ACHN (cell line): ENCODE measurements at places on chromosomes 11 and 22.

DNA sequence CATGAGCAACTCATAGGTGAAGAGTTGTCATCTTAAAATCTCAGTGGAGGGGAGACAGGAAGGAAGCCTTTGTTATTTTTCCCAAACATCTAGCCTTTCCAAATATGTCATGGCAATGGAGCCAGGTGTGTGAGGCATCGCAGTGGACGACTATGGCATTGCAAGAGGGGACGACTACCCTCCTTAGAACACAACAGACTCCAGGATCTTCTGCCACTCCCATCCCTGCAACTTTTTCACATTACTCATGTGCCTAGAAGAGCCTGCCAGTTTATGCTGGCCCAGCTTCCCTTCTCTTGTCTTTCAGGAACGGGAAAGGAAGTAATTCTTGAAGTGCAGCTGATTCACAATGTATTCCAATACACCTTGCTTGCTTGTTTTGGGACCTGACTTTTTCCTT, 1008.4 kb downstream of the OPCML start:
- DNase-seq = no peak

- no peak for DNase-seq
Measured at GRCh38 chr11:111206472-111206871, 39.1 kb upstream of the POU2AF2 start.

- DNase-seq = no peak
Measured at GRCh38 chr11:88179141-88179540, 3.9 kb upstream of the RAB38 start.

DNA sequence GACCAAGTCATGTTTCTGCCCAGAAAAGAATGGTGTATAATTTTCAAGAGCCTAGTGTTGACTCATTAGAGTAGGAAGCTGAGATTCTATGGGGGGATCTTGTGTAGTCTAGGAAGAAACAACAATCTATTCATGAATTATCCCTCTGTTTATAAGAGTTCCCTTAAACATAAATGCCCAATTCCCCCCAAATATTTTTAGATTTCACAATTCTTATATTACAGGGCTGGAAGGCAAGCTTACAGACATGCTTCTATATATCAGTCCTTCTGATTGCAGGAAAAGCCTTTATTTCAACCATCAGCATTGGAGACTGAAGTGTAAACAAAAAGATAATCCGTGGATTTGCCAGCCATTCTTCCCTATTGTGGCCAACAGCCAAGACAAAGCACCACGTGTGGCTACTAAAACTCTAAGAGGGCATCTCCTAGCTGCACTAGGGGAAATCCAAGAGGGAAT, 71.4 kb downstream of the NAT10 start:
- DNase-seq = no peak

DNA sequence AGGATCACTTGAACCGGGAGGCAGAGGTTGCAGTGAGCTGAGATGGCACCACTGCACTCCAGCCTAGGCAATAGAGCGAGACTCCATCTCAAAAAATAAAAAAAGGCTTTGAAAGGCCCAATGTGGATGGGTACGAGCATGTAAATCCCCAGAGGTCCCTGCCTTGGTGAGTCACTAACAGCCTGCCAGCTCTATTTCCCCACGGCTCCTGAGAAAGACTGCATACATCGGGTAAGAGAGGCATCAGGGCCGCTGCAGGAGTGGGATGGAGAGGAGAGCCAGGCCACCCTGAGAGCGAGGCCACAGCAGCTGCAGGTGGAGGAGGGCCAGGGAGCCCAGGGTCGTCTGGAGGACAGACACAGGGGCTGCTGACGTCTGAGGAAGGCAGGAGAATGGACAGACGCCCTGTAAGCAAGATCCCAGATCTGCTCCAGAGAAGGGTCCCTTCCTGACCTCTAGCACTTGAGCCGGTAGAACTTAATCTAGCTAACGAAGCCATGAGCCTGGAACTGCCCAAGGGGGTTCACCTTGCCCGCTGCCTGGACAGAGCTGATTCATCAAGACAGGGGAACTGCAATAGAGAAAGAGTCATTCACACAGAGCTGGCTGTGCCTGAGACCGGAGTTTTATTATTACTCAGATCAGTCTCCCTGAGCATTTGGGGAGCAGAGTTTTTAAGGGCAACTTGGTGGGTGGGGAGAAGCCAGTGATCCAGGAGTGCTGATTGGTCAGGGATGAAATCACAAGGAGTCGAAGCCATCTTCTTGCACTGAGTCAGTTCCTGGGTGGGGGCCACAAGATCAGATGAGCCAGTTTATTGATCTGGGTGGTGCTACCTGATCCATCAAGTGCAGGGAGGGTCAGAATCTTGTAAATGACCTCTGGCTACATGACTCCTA, 5.1 kb upstream of the KRTAP5-9 start:
- no peak for DNase-seq

- no peak for DNase-seq
Measured at GRCh38 chr22:39946503-39947219, 13.5 kb upstream of the TMA7B start.

DNA sequence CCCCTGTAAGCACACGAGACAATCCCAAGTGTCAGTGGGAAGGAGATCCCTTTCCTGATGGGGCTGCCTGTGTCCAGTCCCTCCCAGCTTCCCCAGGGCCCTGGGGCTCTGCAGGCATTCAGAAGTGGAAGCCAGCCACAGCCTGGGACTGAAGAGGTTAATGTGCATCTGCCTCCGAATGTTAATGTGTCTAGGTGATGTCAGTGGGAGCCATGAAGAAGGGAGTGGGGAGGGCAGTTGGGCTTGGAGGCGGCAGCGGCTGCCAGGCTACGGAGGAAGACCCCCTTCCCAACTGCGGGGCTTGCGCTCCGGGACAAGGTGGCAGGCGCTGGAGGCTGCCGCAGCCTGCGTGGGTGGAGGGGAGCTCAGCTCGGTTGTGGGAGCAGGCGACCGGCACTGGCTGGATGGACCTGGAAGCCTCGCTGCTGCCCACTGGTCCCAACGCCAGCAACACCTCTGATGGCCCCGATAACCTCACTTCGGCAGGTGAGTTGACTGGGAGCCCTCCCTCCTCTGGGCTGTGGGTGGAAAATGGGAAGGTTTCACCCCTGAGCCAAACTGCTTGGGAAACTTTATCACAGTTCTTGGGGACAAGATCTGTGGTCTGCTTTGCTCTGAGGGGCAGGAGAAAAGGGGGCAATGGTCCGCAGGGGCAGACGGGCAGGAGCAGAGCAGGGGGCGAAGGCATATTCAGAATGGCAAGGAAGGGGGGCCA, at the start of gene MCHR1:
Gene MCHR1 (plus strand): TSS at position 236 of the 715 bp plus-strand sequence. CDS start 169 bp downstream, at position 405.
- no peak for DNase-seq

DNA sequence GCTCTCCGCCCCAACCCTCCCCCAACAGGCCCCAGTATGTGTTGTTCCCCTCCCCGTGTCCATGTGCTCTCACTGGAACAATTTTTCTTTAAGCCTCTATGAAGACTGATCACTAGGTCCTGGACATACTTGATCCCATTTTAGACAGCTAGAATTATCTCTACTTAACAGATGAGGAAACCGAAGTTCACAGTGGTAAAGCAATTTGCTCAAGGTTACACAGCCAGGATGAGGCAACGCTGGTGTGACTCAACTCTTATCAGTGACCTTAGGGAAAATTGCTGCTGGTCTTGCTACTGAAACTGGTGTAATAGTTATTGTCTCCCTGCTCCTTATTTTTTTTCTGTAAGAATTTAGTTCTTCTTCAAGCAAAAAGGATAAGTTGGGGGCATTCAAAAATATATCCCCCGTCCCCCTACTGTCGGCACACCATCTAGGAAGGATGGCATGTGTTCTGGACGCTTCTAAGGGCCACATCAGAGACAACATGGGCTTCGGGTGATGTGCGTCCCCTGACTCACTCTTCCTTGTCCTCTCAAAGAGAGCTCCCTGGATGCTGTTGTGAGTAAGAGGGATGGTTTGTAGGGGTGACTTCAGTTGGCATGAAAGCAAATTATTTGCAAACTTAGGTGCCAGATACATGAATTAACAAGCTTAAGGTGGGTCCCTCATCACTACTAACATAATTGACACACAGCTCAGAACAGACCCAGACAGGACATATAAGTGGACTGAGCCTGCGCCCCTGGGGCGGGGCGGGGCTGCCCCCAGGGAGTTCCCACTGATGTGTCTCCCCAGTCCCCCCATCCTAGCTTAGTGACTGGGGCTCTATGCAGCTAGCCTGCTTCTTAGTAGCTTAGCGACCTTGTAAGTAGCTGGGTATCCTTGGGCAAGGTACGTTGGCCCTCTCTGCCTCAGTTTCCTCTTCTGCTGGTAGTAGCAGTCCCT, 23.6 kb upstream of the ALX4 start:
- no peak for DNase-seq

DNA sequence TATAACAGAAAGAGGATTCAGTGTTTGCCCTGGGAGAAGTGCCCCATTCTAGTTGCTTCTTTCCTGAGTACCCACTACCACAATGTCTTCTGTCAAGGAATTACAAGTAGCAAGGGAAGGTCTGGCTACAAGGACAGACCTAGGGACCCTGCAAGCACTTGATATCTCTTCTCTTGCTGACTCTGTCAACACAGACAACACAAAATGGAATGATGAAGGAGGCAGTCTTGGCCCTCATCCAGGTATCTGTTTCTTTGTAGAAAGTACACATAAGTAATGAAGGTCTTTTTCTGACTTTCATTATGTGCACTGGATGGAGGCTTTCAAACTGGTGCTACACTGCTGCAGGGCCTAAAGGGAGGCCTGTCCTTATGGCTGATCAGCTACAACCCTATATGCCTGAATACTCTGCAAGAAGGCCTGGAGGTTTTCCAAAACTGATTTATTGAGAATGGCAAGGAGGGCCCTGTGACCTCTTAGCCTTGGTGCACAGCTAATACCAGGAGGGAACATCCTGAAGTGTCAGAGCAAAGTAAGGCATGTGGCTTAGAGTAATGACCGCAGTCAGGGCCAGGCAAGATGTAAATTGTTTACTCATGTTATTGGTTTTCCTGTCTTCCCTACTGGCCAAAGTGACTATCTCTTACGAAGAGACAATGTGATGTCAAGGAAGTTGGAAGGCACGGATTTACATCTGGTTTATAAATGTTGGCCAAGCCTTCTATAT, 31.2 kb downstream of the GAB2 start:
- no peak for DNase-seq

- no peak for DNase-seq
Measured at GRCh38 chr11:34509336-34509876, 4.2 kb downstream of the ELF5 start.

DNA sequence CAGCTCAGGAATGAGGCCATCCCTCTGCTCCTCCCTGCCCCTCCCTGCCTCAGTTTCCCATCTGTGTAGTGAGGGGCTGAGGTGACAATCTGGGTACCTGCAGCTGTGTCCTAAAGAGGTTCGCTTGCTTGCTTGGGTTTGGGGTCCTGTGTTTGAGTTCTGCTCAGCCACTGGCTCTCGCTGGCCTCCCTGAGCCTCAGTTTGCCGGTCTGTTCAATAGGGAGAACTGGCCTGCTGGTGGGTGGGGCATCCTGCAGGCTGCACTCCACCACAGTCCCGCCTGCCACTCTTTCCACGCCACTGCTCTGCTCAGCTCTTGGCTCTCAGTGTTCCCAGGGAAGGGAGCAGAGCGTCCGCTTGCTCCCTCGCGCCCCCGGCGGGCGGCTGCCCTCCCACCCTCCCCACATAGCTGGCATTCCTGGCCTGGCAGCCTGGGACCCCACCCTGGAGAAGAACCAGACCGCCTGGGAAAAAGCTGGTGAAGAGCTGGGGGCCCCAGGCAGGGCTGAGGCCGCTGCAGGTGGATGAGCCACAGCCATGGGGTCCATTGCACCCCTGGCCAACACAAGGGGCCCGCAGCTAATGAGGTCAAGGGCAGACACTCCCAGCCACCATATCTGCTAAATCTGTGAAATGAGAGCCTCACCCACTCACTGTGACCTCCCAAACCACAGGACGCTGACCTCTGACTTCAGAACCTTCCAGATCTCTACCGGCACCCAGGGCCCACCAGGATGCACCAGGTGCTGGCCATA, 15.1 kb downstream of the WNT7B start:
- no peak for DNase-seq

GRCh38 chr11:74492974-74493790, at the start of gene LIPT2:
TSS of gene LIPT2 (minus strand) at chr11:74493724. CDS start at chr11:74493703, 21 bp downstream.
- peak; percentile 96 for DNase-seq

GRCh38 chr11:20163783-20164481, 3.7 kb upstream of the DBX1 start:
- no peak for DNase-seq
